Myocyte (in vitro differentiated cells): ENCODE measurements at places on chromosomes 13 and 19. TPM values are rescaled to one million over a fixed set of nuclear protein-coding genes. Genes with fewer than 3 reads are reported as not detected.
A peak's percentile ranks its signal among the peaks of the same experiment; 100 is the strongest.

DNA sequence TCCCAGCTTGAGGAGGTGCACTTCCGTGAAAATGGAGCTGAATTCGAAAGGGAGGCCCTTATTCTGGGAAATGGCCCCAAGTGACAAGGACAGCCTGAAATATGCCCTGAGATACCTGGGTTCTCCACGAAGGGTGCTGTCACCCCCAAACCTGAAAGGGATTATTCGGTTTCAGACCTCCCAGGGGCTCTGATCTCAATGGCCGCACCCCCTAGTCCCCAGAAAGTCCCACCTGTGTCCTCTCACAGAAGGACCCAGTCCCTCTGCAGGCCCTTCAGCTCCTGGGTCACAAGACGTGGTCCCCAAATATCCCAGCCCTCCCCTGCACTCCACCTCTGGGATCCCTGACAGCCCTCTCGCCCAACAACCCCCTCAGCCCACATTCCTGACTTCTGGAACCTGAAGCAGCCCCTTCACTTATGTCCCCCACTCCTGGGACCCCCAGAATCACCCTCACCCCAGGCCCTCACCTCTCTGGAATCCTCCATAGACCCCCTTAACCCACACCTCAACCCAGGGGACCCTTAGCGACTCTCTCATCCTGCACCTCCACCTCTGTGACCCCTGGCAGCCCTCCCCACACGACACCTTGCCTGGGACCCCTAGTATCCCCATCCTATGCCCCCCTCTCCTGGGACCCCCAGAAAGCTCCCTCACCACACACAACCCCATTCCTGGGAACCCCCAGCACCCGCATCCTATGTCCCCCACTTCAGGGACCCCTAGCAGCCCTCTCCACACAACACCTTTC, 606 bp downstream of the SYNGR4 start:
- DNase-seq = no peak

DNA sequence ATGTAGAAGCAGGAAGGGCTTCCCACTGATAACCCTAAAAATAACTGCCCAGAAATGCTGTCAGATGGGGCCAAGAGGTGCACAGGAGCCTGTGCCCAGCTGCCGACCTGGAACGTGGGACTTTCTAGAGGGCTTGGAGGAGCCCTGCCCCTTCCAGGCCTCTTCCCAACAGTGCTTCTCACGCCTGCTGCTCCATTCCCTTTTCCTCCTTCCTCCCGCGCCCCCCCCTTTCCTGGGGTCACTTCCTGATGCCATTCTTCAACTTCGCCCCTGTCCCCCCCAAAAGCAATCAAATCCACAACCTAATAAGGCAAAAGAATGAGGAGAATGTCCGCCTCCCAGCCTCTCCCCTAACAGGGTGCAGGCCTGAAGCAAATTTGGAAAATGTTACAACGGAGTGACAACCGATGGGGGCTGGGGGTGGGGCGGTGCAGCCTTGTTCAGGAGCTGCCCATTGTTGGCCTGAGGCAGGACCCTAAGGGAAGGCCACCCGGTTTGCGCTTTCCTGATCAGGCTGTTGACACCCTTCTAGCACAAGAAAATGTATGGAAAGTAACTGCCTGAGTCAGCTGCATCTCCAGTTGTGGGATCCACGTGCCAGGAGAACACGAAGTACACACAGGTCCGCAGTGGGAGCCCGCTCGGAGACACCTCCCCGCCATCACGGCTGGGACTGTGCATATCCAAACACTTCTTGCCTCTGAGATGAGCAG, 18.7 kb downstream of the ACTN4 start:
- peak; percentile 92 for DNase-seq

Gene ZNF534
- 0.05 and 0.08 TPM in 2 replicates for total RNA-seq

GRCh38 chr19:19463348-19464117, 51.8 kb downstream of the TSSK6 start:
- peak; percentile 91 for DNase-seq

DNA sequence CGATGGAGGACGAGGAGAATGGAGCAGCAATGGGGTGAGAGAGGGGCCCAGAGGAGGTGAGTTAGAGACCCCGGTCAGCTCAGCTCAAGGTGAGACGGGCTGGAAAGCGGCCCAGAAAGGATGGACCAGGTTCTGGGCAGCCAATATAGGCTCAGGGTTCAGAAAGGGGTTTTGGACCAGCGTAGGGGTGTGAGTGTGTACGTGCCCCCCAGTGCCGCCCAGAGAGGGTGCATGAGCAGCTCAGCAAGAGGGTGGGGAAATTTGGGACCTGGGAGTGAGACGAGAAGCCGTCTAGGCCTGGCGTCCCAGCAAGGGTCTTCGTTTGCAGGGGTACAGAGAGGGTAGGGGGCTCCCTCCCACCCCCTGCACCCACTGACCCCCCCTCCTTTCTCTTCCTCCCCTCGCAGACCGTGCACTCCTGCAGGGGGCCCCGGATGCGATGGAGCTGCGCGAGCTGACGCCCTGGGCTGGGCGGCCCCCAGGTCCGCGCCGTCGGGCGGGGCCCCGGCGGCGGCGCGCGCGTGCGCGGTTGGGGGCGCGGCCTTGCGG, 12.1 kb downstream of the FUT6 start:
- DNase-seq = no peak

- DNase-seq = peak; percentile 77
Measured at GRCh38 chr19:41934849-41935374, 6.7 kb upstream of the ERFL start.

Gene ZNF708
- total RNA-seq = 9.4 and 10.0 TPM in 2 replicates

DNA sequence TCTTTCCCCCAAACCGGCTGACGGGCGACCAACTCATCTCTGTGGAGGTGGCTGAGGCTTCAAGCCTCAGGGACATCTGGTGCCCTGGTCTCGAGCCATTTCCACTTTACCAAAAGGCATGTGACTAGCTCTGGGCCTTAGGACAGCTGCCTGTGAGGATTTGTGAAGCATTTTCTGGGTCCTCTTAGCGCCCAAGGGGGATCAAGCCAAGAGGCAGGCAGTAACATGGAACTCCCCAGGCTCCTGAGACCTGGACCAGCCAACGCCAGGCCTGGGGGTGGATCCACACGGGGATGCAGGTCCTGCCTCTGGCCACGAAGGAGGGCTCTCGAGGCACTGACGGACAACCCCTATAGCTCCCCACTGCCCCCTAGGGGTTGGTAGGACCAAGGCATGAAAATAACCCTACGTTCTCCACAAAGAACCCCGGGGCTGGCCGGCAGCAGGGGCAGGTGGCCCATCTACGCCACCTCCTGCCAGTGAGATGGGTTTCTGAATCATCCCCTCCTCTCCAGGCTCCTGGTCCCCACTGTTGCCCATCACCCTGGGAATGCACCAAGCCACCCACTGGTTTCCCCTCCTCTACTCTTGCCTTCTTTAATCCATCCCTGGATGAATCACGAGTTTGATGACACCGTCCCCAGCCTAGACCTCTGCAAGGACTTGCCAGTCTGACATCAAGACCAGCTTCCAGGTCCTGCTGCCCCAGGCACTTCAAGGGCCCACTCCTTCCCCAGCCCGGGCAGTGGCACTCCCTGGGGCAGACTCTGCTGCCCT, 7.0 kb upstream of the MYDGF start:
- DNase-seq = peak; percentile 64

GRCh38 chr13:111325941-111326620, 5.6 kb downstream of the TEX29 start:
- DNase-seq = no peak

GRCh38 chr19:51479531-51480331, 1.4 kb downstream of the CEACAM18 start:
- no peak for DNase-seq

- DNase-seq = no peak
Measured at GRCh38 chr13:30253830-30254229, 53.5 kb downstream of the KATNAL1 start.

DNA sequence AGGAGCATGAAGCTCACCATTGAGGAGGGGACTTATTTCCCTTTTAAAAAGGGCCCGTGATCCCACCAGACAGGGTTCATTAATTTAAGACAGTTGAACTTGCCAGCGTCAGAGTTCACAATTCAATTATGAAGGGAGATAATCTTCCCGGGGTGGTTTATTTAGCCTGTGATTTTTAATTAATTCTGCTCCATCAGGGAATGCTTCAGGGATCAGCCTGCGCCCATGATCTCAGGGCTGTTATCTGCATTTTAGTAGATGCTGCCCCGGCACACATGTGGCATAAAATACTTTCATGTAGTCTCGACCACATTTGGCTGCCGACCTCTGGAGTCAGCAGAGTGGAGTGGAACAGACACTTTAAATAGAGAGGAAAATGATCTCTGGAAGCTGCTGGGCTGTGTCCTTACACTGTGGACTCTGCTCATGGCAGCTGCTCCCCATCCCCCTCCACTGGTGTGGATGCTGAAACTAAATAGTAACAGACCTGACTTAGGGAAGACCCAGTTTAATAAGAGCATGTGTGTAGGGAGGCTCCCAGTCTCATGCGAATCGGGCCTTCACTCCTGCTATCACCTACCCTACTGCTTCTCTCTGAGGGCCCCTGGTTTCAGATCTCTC, 256.9 kb downstream of the TEX29 start:
- no peak for DNase-seq

Gene ATP1A3
- 0.26 and 0.56 TPM in 2 replicates for total RNA-seq

DNA sequence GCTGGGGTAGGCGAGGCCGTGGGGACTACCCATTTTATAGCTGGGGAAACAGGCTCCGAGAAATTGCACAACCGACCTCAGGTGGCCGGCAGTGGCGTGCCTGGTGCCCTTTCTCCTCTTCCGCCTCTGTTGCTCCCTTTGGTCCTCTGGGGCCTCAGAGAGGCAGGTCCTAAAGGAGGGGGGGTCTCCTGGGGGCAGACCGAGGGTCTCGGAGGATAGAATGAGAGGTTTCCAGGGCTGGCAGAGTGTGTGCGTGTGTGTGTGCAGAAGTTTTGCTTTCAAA, 11.3 kb downstream of the STX10 start:
- no peak for DNase-seq

GRCh38 chr19:5038631-5039271, 69.8 kb downstream of the KDM4B start:
- no peak for DNase-seq

DNA sequence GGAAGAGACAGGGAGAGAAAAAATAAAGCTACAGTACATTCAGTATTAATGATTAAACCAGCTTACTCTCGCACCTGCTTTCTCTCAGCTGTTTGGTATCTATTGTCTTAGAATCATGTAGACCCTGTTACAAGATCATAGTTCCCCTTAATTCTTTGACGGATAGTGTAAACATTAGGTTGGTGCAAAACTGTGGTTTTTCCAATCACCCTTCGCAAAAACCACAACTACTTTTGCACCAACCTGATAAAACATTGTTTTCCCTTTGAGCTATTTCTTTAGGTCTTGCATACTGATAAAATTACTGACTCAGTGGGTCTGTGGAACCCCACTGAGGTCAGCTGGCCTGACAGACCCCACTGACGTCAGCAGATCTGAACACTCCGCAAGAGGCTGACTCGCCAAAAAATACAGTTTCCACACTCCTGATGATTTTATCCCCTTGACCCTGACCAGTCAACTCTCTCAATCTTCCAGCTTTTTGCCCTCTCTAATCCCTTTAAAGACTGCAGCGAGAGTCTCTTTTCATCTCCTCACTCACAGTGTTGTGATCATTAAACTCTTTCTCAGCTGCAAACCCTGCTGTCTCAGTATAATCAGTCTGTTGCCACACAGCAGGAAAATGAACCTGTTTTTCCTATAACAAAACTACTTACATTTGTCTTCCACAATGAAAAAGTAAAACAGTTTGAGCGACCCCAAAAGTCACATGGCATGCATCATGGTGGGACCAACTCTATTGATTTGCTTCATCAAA, 123.9 kb downstream of the SLITRK6 start:
- DNase-seq = no peak

- peak; percentile 5 for DNase-seq
Measured at GRCh38 chr13:34942732-34943435, 814 bp downstream of the NBEA start.

DNA sequence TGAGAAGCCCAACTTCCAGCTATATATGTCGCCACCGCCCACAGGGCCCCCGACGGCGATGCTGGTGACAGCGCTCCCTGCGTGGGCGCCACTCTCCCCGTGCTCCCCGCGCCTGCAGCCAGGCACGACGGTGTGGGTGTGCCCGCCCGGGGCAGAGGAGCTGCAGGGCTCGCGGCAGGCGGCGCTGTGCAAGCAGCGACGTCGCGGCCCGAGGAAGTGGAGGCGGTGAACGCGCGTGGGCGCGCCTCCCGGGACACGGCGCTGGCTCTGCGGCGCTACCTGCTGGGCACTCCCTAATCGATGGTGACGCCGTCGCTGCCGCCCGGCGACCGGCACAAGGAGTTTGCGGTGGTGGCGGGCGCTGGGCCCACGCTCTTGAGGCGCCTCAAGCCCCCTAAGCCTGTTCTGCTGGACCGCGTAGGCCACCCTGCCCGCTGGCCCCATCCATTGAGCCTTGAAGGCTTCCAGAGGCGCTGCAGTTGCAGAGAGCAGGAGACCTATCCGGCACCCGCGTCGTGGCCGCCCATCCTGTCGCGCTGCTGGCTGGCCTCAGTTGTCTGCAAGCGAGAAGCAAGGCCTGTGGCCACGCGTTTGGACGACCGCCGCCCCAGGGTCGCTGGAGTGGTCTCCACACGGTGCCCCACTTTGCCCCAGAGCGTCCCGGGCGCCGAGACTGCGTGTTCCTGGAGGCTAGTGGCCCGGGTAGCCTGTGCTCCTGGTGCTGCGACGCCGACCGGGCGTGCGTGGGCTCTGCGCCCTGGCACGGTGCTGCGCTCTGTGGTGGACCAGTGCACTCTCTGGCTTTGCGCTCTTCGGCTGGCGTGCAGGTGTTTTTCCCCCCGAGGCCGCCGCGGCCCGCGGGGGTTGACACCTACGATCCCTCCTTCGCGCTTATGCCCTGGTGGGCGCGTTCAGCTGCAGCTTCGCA, 23.1 kb downstream of the LRFN3 start:
- DNase-seq = no peak

GRCh38 chr13:113475280-113475679, 15.2 kb downstream of the DCUN1D2 start:
- DNase-seq = no peak

DNA sequence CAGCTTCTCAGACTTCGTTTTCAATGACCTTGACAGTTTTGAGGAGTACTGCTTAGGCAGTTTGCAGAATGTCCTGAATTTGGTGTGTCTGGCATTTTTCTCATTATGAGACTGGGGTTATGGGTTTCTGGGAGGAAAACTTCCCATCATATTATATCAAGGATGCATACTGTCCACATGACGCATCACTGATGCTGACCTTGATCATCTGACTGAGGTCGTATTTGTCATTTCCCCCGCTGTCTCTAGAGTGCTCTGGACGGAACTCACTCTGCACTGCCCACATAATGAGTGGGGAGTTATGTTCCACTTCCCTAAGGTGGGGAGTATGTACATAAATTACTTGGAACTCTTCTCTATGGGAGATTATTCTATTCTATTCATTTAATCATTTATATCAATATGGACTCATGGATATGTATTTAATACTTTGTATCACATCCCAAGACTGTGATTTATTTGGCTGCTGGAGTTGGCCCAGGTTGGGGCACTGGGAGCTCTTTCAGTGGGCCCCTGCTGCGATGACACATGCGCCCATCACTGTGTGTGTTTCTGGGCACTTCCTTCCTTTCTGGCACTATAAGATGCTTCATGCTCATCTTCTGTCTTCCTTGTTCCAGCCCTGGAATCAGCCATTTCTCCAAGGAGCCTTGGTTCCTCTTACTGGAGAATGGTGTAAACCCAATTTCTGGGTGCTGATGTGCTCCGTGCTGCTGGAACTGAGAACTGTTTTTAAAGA, 138.6 kb downstream of the MIPEP start:
- no peak for DNase-seq

Gene DZIP1
- total RNA-seq = 23.0 and 27.9 TPM in 2 replicates

Gene IGFL3
- not detected in 2 replicates for total RNA-seq

GRCh38 chr13:100694722-100695508, 20.3 kb upstream of the TMTC4 start:
- peak; percentile 68 for DNase-seq
